Amniotic stem cell (primary cell): ENCODE measurements at places on chromosomes 5 and 9.
A peak's percentile ranks its signal among the peaks of the same experiment; 100 is the strongest.

- no peak for DNase-seq
Measured at GRCh38 chr5:74579215-74579614, 61.3 kb downstream of the ENC1 start.

DNA sequence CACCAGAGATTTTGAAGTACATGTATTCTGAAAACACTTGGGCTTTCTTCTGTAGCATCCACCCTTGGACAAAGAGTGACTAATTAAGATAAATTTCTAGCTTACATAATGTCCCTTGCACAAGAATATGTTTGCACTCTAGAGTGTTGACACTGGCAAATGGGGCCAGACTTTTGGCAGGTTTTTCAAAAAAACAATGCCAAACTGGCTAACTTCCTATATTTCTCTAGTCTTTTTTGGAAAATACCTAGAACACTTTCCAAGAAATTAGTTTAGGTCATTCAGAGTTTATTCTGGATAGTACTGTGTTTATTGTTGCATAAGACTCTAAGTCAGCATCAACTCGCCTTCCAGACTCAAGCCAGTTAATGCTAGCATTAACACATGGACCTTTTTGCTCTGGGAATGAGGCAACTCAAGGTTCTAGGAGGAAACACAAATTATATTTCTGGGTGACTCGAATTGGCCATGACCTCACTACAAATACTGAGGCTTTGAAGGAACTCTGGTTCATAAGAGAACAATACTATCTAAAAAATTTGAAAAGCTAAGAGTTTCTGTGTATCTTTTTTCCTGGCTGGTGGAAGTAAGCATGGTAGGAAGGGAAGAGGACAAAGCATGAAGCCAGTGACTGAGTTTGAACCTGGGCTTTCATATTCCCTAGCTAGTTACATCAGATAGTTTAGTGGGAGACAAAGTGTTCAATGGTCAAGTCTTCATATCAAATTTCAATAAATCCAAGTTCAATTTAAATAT, 101.6 kb downstream of the NREP start:
- DNase-seq, result no peak

- peak; percentile 82 for DNase-seq
Measured at GRCh38 chr5:95822542-95823181, at the start of gene GLRX. Gene GLRX (minus strand): TSS chr5:95822726. CDS start chr5:95822662, 64 bp downstream.

GRCh38 chr5:74373076-74373475, 267.5 kb downstream of the ENC1 start:
- DNase-seq, result no peak

GRCh38 chr9:99357575-99357974, 135.5 kb downstream of the SEC61B start:
- DNase-seq, result no peak

GRCh38 chr5:7664208-7664607, 186.7 kb downstream of the CFAP90 start:
- DNase-seq, result no peak

GRCh38 chr9:132287256-132287760, 67.5 kb downstream of the SETX start:
- DNase-seq, result no peak

- no peak for DNase-seq
Measured at GRCh38 chr5:75837258-75837841, 120.1 kb upstream of the POC5 start.

- DNase-seq, result no peak
Measured at GRCh38 chr9:97617939-97618416, 15.2 kb downstream of the TSTD2 start.

DNA sequence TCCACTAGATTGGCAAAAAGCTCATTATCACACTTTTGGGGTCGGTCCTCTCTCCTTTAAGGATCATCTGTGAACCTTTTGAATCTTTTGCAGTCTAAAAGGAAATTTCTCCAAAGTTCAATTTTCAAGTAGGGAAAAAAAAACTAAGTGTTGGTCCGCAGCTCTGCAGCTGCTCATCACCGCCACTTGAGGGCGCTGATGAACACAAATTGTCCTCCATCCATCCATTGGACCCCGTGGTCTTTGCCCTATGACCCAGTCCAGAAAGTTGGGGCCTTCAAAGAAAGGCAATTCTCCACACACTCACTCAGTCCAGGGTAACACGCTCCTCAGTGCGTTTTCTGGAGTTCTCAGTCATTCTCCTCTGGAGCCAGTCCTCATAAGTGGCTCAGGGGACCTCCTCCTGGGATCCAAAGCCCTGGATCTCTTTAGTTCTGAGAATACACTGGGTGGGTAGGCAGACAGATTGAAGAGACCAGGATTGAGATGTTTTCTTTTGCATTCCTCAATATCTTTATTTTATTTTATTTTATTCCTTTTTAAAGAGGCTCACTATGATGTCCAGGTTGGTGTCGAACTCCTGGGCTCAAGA, 63.6 kb upstream of the SLC28A3 start:
- DNase-seq, result no peak

GRCh38 chr5:42982107-42982622, 58.0 kb downstream of the ANXA2R start:
- no peak for DNase-seq

DNA sequence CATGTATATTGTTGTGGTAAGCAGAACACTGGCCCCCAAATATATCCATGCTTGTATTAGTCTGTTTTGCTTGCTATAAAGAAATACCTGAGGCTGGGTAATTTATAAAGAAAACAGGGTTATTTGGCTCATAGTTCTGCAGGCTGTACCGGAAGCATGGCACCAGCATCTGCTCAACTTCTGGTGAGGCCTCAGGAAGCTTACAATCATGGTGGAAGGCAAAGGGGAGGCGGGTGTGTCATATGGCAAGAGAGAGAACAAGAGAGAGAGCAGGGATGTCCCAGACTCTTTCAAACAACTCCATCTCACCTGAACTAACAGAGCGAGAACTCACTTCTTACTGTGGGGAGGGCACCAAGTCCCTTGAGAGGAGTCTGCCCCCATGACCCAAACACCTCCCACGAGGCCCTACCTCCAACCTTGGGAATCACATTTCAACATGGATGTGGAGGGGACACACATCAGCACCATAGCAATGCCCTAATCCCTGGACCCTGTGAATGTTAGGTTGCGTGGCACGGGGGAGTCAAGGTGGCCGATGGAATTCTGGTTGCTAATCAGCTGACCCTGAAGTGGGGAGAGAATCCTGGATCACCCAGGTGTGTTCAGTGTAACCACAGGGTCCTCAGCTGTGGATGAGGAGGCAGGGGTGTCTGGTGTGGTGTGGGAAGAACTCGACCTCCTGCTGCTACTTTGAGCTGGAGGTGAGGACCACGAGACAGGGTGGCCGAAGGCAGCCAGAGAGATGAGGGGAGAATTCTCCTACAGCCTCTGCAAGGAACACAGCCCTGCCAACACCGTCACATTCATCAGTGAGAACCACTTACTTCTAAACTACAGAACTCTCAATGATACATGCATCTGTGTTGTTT, 172.8 kb downstream of the AUH start:
- no peak for DNase-seq

DNA sequence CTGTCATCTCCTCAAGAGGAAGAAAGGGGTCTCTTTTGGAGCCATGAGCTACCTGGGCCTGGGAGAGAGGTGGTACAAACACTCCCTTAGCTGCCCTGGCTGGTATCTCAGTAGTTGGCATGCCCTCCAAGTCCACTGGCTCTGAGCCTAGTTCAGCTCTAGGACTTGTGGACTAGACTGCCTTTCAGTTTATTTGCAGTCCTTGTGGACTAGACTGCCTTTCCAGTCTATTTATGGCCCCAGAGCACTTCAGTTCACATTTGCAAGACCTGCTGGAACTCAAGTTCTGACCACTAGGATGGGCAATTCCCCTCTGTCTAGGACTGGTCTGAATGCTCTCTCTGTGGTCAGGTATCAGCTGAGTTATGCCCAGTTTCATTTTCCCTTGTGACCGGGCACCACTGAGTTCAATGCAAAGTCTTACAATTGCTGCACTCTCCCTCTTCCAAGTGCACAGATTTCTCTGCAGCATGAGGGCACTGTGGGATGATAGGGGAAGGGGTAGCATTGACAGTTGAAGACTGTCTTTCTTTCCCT, 1019.0 kb downstream of the TAF11L14 start:
- DNase-seq, result no peak

DNA sequence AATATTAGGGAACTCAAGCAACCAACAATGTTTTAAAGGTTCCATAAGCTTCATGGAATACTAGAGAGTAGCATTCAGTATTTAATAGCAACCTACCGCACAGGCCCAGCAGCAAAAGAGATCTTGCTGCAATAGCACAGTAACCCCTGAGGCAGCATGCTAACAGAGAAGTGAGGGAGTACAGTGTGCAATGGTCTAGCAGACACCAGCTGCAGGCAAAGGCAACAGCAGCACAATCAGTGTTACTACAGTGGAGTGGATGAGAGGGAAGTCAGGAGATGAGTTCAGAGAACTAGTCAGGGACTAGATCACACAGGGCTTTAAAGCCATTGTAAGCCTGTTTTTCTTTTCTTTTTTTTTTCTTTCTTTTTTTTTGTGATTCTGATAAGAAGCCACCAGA, 2.8 kb downstream of the TICAM2 start:
- no peak for DNase-seq
